ENCODE measurements at places on chromosomes 16 and 17.

DNA sequence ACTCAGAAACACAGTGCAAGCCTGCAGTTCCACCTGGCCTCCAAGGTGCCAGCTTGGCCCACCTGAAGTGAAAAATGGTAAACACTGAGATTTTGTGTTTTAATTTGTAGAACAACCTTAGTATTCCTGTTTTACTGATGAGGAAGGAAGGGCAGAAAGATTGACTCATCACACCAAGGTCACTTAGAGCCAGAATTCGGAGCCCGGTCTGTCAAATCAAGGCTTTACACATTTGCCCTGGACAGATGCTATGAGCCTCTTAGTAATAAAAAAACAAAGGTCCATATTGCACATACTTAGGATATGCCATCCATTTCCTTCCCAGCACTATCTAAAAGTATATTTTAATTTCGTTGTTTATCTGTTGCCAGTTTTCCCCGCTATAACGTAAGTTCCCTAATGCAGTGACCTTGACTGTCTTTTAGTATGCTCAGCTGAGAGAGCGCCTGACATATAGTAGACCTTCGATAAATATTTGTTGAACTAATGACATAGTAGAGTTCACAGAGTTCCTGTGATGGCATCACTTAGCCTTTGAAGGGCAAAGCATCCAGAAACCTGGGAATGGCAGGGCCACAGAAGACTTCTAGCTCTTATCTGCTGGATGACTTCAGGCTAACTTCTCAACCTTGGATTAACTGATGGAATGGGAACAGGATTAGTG lies 7.2 kb upstream of the TBKBP1 start:
- no peak overlapping the region for H3K4me3 ChIP-seq
- DNase-seq: no peak
- H3K36me3 ChIP-seq: peaks cover 47% of the 10 kb centered on the region
- no peak overlapping the region for H3K27ac ChIP-seq

DNA sequence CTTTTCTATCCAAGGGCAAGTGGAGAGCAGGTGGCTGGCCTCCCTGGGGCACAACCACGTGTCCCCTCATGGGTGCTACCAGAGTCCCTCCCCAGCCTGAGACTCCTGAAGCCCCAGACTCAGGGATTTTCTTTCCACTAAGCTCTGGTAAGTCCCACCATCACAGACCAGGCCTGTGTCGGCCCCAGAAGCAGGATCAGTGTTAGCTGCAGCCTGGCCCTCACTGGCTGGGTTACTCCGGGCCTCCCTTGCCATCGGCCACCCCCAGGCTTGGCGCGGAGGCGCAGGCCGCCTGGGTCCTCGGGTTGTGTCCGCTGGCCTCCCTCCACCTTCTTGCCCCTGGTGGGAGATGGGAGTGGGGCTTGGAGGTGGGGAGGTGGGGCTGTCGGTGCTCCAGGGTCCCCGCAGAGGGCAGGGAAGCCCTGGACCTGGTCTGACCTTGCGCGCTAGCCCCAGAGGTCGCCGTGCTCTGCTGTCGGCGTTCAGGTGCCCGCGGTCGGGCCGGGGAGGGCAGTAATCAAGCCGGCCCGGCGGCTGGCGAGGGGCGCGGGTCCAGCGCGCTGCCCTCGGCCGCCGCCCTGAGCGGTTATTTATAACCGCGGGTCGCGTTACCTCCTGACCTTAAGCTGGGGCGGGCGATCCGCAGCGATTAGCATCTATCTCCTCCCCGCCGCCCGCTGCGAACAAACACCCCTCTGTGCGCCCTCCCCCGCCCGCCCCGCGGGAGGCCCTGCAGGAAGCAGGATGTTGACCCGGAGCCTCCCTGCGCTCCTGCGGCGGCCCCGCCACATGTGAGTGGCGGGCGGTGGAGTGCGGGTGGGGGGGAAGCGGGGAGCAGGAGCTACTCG lies 78.1 kb upstream of the TOB1 start:
- peaks cover 24% of the 10 kb centered on the region for H3K4me1 ChIP-seq
- H3K4me3 ChIP-seq: peak overlapping the region; percentile 80
- DNase-seq: peak; percentile 94
- no peaks in the 10 kb centered on the region for H3K27me3 ChIP-seq

DNA sequence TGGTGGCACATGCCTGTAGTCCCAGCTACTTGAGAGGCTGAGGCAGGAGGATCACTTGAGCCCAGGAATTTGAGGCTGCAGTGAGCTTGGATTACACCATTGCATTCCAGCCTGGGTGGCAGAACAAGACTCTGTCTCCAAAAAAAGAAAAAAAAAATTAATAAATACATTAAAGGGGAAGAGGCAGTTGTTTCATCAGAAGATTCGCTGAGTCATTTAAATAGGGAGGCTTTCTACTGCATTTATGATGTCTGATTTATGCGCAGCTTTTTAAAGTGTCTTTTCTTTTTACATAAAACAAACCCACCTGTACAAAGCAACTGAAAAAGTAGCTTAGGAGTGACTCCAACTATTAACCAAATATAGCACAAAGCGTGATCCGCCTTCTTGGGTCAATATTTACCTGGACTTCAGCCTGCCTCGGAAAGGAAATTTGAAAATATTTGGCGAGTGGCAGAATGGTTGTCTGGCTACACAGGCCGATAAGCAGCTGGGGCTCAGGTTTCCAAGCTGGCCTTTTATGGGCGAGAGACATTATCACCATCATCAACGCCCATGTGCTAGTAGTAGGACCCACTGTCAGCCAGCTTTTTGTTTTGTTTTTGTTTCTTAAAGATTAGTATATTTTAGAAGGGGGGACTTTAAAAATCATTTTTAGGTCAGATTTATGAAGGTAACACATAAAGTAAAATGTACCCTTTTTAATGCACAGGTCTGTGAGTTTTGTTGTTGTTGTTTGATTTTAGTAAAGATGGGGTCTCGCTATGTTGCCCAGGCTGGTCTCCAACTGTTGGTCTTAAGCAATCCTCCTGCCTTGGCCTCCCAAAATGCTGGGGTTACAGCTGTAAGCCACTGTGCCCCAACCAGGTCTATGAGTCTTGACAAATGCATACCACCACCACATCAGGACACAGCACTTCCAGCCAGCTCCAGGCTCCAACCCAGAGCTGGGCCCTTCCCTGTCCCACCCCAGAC lies 42.5 kb upstream of the RASD1 start:
- no peak overlapping the region for H3K4me3 ChIP-seq
- H3K27me3 ChIP-seq: no peaks in the 10 kb centered on the region
- DNase-seq: no peak
- no peaks in the 10 kb centered on the region for H3K36me3 ChIP-seq

DNA sequence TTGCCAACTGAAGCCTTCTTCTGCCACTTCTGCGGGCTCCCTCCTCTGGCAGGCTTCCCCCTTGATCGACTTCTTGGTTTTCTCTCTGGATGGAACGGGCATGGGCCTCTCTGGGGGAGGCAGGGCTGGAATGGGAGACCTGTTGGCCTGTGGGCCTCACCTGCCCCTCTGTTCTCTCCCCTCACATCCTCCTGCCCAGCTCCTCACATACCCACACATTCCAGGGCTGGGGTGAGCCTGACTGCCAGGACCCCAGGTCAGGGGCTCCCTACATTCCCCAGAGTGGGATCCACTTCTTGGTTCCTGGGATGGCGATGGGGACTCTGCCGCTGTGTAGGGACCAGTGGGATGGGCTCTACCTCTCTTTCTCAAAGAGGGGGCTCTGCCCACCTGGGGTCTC lies 6.5 kb upstream of the LASP1NB start:
- no peak overlapping the region for H3K4me3 ChIP-seq
- H3K27ac ChIP-seq: no peak overlapping the region
- H3K4me1 ChIP-seq: peaks cover 11% of the 10 kb centered on the region
- H3K27me3 ChIP-seq: no peaks in the 10 kb centered on the region
- peaks cover 37% of the 10 kb centered on the region for H3K36me3 ChIP-seq
- DNase-seq: no peak

DNA sequence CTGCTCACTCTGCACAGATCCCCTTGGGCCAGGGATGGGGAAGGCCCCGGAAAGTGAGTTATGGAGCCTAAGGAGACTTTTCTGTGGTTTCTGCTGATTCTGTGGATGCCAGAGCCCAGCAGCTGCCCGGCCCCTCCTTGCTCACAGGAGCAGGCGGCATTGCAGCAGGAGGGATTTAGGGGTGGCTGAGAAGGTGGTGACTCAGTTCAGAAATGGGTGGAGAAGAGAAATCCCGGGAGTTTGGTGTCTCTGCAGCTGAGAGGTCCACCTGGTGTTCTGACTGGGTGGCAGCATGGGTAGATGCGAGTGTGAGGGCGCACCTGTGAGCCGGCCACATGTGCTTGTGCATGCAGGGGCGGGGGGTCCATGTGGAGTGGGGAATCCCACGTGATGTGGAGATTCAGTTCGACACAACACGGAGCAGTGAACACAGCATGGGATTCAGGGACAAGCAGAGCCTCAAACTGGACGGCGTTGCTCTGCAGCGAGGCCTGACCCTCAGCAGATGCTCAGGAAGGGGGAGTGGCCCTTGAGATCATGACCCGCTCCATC lies 16.0 kb upstream of the SPPL2C start:
- DNase-seq: no peak
- H3K27me3 ChIP-seq: peaks cover 1% of the 10 kb centered on the region
- peaks cover 2% of the 10 kb centered on the region for H3K4me1 ChIP-seq
- H3K27ac ChIP-seq: no peak overlapping the region
- no peaks in the 10 kb centered on the region for H3K36me3 ChIP-seq

GRCh38 chr17:61784510-61784909 lies 78.8 kb downstream of the BRIP1 start:
- DNase-seq: no peak
- no peak overlapping the region for H3K27ac ChIP-seq
- H3K27me3 ChIP-seq: no peaks in the 10 kb centered on the region
- no peak overlapping the region for H3K4me3 ChIP-seq
- H3K4me1 ChIP-seq: no peaks in the 10 kb centered on the region

DNA sequence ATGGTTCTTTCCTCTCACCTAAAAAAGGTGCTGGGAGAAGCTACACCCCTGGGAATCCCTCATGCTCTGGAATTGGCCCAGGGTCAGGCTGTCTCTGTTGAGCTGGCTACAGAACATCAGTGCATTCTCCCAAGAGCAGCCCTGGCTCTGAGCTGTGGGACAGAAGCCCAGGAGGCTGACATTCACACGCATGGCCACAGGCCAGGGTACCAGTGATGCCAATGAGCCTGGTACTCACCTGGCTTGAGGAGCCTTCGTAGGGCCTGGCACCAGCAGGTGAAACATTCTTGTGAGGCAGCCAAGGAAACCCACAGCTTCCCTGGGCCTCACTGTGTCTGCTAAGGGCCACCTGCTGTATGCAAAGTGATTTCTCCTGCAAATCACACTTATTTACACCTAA lies 121.7 kb upstream of the CCL2 start:
- no peaks in the 10 kb centered on the region for H3K4me1 ChIP-seq
- no peak overlapping the region for H3K4me3 ChIP-seq
- no peaks in the 10 kb centered on the region for H3K36me3 ChIP-seq
- DNase-seq: no peak

DNA sequence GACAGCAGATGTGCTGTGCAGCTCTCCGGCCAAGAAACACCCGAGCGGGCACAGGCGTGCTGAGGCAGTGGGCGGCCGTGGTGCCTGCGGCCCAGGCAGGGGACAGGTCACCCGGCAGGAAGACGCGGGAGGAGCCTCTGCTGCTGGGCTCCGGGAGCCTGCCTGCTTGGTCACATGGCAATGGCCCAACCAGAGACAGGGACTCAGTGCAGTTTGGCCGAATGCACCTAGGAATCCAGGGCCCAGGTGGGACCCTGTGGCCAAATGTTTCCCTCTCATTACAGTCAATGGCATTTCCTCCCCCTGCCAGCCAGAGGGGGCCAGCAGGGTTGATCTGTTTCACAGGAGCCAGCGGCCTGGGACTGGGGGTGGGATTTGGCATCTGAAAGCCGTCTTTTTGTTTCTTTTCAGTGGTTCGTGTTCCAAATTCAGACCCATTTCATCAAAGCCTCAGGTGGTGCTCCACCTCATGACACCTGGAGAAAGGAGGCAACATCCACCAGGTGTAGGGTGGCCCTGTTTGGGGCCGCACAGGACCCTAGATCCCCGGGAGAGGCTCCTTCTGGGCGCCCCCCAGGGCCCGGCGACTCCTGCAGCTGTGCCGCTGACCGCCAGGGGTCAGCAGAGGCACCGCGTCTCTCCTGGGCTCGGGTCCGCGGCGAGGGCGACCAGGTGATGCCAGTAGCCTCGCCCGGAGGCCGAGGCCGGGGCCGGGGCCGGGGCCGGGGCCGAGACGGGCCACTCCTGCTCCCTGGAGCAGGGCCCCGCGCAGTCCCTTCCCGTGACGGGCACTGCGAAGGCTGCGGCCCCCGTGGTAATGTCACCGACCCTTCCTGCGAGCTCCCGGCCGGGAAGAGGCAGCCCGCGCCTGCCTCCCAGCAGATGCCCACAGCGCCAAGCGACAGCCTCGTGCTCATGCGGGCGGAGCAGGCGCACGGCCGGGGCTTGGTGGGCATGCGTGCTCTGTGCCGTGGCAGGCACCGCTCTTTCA lies 118.5 kb downstream of the C16orf78 start:
- H3K36me3 ChIP-seq: no peaks in the 10 kb centered on the region
- no peak overlapping the region for H3K4me3 ChIP-seq
- peak; percentile 79 for DNase-seq
- H3K27ac ChIP-seq: no peak overlapping the region

DNA sequence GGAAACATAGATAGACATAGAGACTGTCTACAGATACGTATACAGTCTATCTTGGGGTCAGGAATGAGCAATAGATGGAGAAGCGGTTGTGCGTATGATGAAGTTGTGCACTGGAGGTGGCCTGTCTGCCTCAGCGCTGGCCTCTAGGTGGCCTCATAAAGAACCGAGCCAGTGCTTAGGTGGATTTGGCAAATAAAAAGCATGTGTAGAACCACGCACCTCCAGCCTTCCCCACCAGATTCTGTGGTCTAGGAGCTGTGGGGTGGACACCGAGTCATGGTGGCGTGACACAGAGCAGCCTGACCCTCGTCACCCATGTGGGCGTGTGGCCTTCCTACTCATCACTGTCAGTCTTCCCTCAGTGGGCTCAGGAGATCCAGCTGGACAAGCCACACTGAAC lies 34.0 kb downstream of the PGS1 start:
- H3K27ac ChIP-seq: peak overlapping the region; percentile 95
- H3K4me3 ChIP-seq: peak overlapping the region; percentile 85
- peaks cover 46% of the 10 kb centered on the region for H3K36me3 ChIP-seq
- no peaks in the 10 kb centered on the region for H3K27me3 ChIP-seq
- peaks cover 84% of the 10 kb centered on the region for H3K4me1 ChIP-seq

- no peak overlapping the region for H3K27ac ChIP-seq
- DNase-seq: no peak
- peaks cover 8% of the 10 kb centered on the region for H3K27me3 ChIP-seq
- H3K4me3 ChIP-seq: peak overlapping the region; percentile 42
- H3K36me3 ChIP-seq: peaks cover 3% of the 10 kb centered on the region
- peaks cover 17% of the 10 kb centered on the region for H3K4me1 ChIP-seq
Observed at GRCh38 chr17:81517339-81518112, 4.9 kb upstream of the ACTG1 start.

- H3K27ac ChIP-seq: peak overlapping the region; percentile 76
- H3K4me3 ChIP-seq: no peak overlapping the region
- H3K36me3 ChIP-seq: no peaks in the 10 kb centered on the region
Observed at GRCh38 chr17:69607162-69607834, 192.8 kb downstream of the MAP2K6 start.

- H3K4me3 ChIP-seq: no peak overlapping the region
- no peaks in the 10 kb centered on the region for H3K27me3 ChIP-seq
- DNase-seq: no peak
Observed at GRCh38 chr16:59369523-59369922, 635.4 kb upstream of the GOT2 start.

- no peak within 1 kb of the TSS for H3K4me3 ChIP-seq
- H3K27ac ChIP-seq: no peak within 1 kb of the TSS
- DNase-seq: no peak
- H3K27me3 ChIP-seq: peaks cover 36% of the 10 kb centered on the region
Observed at GRCh38 chr16:23712976-23713375, at the start of gene ERN2. Gene ERN2 (minus strand): TSS chr16:23713222. CDS start chr16:23713187, 35 bp downstream.

Data from activated CD4-positive, alpha-beta T cell treated with anti-CD3 and anti-CD28 coated beads, Interleukin-2, amount 10 ng/mL, durations not matched to agents 24 days and 14 days (primary cell).